ENCODE measurements at places on chromosomes 5 and 9.
A peak's percentile ranks its signal among the peaks of the same experiment; 100 is the strongest.

- DNase-seq = no peak
Measured at GRCh38 chr5:147479949-147480348, 29.9 kb downstream of the DPYSL3 start.

- DNase-seq = no peak
Measured at GRCh38 chr9:74795803-74796202, 91.9 kb downstream of the TRPM6 start.

- DNase-seq = no peak
Measured at GRCh38 chr9:110820381-110820780, 151.8 kb downstream of the MUSK start.

GRCh38 chr5:119276978-119277377, 78.8 kb upstream of the TNFAIP8 start:
- DNase-seq = no peak

DNA sequence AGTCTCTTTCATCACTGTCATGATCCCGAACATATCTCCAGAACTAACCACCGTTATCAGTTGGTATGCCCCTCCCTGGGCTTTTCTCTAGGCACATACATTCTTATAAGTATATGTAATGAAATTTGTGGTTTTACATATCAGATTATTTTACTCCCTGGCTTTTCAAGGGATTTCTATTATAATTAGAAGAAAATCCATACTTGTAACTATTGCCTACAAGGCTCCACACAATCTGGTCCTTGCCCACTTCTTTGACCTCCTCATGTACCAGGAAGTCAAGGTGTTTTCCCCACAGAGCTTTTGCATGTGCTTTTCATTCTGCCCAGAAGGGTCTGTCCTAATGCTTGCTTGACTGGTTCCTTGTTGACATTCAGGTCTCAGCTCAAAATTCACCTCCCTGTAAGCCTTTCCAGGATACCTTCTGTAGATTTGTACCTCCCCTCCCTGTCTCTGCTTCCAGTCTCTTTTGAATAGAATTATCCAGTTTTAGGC, 33.6 kb upstream of the HSD17B4 start:
- no peak for DNase-seq

DNA sequence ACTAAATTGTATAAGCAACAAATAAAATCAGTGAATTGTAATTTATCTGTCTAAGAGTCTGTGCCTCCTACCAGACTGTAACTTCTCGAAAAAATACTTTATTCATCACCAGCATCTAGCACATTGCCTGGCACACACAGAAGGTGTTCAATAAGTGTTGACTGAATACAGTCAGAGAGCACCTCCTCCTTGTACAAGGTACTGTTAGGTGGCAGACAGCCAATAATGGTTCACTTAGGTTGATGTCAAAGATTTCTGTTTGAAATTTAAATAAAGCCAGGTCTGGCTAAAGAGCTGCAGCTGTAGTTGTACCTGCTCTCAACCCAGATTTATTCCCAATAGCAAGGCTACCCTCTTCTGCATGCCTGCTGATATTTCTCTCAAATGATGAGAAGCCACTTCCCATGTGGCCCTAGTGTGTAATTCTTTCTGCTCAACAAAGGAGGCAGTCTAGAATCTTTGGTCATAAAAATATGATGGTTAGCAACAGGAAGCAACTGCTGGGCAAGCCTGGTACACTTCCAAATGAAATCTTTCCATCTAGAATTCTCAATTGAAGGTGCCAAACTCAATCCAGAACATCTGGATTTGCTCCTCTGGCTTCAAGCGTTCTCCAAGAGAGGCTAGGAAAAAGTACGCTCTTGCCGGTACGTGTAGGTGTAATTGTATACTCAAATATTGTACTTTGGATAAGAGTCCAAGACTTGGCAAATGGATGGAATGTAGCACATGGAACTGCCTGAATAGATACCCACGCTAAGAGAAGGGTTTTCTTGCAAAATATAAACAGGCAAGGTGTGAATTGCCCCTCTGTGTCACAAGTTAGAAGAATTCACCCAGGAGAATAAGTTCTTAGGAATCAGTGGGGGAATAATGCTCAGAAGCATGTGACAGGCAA, 95.6 kb downstream of the NR6A1 start:
- no peak for DNase-seq

DNA sequence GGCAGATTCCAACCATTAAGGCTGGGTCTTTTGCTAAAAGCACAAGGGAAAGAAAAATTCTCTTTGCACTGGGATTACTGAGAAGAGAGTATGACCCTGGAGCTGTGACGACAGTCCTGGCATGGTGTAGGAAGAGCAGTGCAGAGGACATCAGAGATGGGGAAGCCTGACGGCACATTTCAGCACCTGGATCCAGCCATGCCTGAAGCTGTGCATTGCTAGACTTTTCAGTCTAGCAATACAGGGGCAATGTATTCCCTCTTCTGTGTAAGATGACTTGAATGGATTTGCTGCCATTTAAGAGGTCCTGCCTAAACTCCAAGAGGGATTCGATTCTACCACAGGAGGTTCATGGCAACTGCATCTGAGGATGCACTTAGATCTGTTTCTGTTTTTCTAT, 12.3 kb upstream of the MRNIP start:
- DNase-seq = no peak

DNA sequence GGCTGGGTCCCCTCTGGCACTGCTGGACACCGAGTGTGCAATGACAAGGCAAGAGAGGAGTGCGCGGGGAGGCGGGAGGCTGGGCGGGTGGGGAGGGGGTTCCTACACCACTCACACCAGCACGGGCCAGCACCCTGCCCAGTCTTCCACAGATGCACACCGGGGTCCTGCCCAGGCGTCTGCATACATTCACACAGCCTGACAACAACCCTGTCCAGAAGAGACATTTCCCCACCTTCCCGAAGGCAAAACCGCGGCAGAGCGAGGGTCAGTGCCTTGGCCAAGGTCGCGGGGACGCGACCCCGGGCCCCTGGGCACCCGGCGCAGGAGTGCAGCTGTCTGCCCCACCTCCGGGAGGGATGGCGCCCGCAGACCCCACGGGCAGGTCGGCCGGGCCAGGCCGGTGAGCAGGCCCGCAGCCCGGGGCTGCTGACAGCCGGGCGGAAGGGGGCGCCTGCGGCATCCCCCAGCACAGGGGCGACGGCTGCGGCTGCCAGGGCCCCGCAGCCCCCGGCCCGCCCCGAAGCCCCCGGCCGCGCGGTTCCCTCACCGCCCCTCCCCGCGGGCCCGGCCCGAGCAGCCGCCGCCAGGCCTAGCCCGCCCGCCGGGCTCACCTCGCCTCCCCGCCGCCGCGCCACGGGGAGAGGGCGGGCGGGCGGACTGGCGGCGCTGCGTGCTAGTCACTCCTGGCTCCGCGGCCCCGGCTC, 496 bp downstream of the MAPK9 start:
- peak; percentile 46 for DNase-seq

DNA sequence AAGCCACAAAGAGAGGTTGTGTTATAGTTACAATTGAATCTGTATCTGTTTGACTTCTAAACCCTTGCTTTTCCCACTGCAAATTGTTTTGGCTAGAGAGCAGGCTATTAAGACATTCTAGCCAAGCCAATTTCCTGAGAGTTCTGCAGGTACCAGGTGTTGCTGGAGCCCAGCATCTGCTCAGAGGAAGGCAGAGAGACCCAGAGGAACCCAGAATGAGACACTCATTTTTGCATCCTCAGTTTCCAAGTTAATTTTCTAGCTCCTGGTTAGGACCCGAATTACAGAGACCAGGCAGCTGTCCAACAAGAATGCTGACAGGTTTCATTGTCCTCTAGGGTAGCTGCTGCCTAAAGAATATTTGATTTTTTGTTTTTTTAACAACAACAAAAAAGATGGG, 266.2 kb downstream of the TRIM32 start:
- DNase-seq = peak; percentile 45

- no peak for DNase-seq
Measured at GRCh38 chr9:69237702-69238295, 63.7 kb downstream of the TJP2 start.

- DNase-seq = no peak
Measured at GRCh38 chr5:54518818-54519508, 1.4 kb downstream of the SNX18 start.

DNA sequence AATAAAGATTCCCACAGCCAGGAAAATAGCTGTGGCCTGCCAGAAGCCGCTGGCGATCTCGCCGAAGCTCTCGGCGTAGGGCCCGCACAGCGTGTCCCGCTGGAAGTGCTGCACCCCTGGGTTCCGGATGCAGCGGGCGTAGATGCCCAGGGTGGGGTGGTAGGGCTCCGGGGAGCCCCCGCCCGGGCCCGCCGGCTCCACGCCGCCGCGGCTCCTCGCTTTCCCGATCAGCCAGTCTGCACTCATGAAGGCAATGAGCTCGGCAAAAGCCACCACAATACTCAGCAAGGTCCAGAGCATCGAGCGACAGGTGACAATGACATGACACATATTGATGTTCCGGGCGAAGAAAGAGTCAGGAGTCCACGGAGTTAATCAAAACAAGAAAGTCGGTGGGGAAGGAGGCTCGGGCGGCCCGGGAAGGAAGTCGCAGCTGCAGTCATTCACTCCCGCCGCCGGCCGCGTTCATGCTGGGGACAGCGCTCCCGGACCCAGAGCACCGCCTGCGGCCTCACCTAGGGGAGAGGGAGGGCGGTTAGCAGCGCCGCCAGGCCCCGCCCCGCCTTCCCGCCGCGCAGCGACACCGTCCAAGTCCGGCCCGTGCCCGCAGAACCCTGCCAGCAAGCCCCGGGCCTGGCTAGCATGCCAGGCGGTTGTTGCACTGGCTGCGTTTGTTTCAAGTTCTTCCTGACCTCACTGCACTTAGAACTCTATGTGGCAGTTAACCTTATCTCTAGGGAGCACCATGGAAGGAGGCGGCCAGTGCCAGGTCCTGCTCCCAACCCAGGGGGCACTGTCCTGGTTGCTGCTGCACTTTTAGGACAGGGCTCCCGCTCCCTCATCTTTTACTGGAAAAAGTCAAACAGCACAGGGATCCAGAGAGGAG, 138.4 kb downstream of the LHFPL2 start:
- DNase-seq = peak; percentile 44

GRCh38 chr9:72384710-72385485, 19.9 kb upstream of the ZFAND5 start:
- no peak for DNase-seq

GRCh38 chr9:113481176-113481787, 17.8 kb downstream of the RGS3 start:
- DNase-seq = no peak

DNA sequence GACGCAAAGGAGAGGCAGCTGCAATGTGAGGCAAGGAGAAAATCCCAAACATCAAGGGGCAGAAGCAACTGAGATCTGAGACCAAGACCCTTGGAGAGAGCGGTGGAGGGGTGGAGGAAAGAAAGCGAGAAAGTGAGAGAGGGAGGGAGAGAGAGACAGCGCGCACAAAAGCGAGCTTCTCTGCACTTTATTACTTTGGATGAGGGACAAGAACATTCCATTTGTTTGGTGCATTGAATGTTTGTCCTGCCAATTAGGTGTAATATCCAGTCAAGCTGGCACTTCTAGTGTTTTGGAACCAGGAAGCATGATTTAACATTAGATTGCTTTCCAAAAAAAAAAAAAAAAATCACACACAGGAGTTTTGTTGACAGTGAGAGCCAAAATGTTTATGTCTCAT, 1.4 kb downstream of the CAST start:
- peak; percentile 4 for DNase-seq

DNA sequence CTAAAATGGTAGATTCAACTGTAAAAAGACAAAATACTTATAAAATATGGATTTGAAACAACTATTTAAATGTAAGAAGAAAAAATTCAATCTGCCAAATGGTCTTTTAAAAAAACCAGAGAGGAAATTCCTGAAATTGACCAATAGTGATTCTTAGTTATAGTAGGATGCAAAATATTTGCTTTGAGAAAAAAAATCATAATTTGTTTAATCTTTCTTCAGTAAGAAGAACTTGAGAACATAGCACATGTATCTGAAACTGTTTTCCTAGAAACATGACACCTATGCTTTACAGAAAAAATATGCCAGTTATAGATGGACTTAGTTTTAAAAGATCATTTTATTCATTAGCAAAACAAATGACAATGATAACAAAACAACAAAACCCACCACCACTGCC, 186.9 kb upstream of the CD180 start:
- no peak for DNase-seq

- no peak for DNase-seq
Measured at GRCh38 chr5:76305775-76306174, 97.3 kb upstream of the IQGAP2 start.
